ENCODE measurements at places on chromosomes 16 and 17.

- no peak for DNase-seq
Measured at GRCh38 chr16:64343061-64343819, 778.6 kb downstream of the CDH11 start.

DNA sequence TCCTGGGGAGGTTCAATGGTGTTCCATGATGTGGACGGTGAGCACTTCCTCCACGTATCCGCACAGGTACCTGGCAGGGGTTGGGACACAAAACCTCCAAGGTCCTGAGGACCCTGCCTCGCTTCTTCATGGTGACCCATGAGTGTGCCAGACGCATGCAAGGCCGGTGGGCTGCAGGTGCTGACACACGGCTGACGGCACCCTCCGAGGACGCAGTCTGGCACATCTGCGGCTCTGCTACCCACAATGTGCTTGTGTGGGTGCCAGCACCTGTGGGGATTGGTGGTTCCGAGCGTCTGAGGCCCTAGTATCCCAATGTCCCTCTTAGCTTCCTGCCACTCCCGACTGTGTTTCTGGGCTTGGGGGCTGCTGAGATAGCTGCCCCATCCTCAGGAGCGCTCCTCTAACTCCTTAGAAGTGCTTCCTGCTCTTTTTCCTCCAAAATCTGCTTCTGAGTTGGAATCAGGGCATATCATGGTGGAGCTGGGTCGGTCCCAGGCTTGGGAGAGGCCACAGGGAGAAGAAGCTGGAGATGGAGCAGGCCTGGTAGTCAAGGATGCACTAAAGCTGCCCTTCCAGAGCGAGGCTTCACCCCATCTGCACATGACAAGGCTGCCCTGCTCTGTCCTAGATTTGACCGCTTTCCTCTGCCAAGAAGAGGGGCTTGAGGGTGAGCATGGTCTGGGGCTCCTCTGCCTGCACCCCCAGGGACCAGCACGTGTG is 1.6 kb downstream of the CYGB start:
- no peak for DNase-seq

GRCh38 chr16:31129568-31130335 is 5.8 kb downstream of the PRSS8 start:
- no peak for DNase-seq

GRCh38 chr17:27549251-27549893 is 81.6 kb upstream of the LGALS9 start:
- DNase-seq = no peak

DNA sequence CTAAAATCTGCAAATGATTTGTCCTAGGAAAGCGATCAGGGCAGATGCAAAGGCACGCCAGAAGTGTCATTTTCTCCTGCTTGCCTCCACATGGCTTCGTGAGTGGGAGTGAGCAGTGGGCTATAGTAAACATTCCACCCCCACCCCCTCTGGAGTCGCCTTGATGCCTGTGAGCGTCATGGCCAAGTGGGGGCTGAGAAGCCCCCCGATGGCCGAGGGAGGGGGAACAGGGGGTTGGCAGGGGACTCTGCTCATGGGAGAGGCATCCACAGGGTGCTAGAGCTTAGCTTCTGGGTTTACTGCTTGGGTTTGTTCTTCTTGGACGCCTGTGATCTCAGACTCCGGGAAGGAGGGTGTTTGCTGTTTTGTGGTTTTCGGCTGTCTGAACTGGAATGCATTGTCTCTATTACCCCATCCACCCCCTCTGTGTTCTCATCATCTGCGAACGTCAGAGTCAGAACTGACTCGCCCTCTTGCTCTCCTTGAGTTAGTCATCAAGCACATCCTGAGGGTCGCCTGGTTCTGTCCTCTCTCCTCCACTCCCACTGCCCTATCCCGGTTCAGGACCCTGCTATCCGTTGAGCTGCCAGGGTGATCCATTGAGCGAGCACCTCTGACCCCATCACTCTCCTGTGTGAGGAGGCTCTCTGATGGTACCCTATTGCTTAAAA is 15.4 kb downstream of the TNS4 start:
- no peak for DNase-seq

DNA sequence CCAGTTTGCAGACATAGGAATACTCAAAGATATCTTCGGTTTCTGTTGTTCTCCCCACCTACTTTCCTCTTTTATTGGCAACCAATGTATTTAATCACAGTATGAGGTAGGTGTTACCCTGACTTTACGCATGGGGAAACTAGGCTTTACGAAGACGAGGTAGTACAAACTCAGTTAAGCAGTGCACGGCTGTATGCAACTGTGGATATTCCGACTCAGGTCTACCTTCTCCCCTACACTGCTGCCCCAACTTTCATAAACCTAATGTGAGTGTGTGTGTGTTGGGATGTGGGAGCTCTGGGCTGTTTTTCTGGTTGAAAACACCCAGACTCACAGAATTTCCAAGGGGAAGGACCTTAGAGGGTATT is 1.2 kb upstream of the GPT2 start:
- no peak for DNase-seq

DNA sequence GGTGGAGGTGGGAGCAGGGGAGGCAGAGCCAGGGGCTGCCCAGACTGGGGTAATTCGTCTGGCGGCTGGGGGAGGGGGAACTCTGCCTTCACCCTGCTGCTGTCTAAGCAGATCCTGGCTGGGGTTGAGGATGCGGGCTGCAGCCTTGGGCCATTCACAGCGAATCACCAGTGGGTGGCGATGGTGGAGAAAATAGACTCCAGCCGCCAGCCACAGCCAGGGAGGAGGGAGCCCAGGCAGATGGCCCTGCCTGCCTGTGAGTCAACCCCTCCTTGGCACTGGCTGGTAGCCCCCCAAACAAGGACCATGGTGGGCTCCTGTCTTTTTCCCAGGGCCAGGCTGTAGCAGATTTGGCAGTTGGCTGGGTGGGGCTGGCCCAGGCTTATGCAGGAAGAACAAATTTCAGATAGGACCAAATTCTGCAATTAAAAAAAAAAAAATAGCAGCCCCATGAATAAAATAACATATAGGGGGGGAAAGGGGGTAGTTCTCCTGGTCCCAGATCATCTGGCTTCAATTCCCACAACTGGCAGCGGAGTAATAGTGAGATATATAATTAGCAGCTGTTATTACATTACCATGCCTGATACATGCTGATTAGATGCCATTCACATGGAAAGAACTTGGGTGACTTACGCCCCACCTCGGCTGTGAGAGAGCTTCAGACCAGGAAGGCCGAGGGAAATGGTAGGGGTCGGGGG is 41.5 kb upstream of the CDH5 start:
- no peak for DNase-seq

- DNase-seq = no peak
Measured at GRCh38 chr16:85859818-85860125, 39.2 kb upstream of the IRF8 start.

GRCh38 chr17:75338335-75338734 is 49.1 kb upstream of the SLC25A19 start:
- no peak for DNase-seq

- no peak for DNase-seq
Measured at GRCh38 chr17:57443781-57444180, 187.5 kb downstream of the MSI2 start.

- no peak for DNase-seq
Measured at GRCh38 chr17:39131616-39132015, 19.8 kb downstream of the PLXDC1 start.

DNA sequence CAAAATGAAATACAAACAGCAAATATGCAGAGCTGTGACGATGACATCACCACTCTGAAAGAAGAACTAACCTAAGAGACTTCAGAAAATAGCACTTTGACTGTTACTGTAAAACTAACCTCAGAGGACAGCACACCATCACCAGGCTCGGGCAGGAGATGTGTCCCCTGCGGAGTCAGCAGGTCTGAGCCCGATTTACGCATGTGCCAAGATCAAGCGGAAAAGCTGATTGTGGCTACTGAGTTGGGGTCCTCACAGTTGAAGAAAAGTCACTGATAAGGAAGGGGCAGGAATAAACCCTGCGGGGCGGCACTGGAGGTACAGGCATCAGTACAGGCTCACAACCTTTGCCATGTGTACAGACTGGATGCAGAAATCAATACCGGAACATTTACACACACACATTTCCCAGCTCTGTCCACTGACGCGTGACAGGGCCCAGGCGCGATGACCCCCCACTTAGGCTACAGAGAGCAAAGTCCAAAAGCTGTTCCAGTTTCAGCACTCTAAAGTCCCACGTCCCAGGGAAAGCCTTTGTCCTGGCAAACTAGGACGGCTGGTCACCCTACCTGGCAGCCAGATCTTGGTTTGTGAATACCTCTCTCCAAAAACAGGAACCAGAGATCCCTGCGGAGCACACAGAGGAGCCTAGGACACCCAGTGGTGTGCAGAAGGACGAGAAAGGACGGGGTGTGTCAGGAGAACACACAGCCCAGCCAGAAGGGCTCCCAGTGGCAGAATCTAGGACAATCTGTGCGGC is 21.5 kb downstream of the TRAP1 start:
- no peak for DNase-seq

GRCh38 chr17:75759457-75759856 is 5.5 kb downstream of the GALK1 start:
- DNase-seq = no peak

GRCh38 chr17:5254903-5255521 is 20.4 kb upstream of the SCIMP start:
- DNase-seq = no peak

DNA sequence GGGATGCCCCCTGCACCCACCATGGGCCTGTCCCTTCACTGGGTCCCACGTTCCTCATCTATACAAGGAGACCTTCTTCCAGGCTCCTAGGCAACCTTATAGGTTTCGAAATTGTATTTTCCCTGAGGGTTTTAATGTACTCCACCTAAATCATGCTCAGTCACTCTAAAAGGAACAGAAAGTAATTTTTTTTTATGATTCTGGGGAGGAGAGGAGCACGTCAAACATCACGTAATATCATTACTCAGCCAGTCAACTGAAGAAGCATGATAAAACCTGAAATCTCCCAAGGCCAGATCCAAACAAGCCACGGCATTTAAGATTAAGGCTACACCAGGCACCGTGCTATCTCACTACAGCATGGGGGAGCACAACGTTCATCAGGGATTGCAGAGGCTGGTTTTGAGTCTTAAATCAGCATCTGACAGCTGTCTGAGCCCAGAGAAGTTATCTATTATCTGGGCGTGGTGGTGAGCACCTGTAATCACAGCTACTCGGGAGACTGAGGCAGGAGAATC is 3.9 kb upstream of the TMEM114 start:
- DNase-seq = no peak

GRCh38 chr16:26988186-26988585 is 78.5 kb upstream of the C16orf82 start:
- no peak for DNase-seq

- no peak for DNase-seq
Measured at GRCh38 chr16:26531290-26531730, 535.4 kb upstream of the C16orf82 start.

DNA sequence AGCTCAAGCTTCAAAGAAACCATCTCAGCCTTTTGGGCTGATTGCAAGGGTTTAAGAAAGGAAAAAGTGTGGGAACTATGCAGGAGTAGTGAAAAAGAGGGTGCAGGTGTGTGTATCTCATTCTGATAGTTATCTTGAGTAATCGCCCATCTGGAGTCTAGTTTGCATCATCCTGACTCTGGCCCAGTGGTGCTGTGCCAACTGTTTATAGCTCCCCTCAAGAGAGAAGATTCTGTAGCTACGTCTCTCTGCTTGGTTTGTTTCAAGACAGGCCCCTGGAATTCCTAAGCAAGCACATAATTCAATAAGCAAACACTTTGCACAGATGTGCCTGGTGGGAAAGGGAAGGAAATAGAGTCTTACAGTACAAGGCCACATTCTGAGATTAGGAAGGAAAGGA is 144.4 kb downstream of the HAPSTR1 start:
- no peak for DNase-seq

GRCh38 chr16:87411375-87412271 is 19.5 kb downstream of the MAP1LC3B start:
- no peak for DNase-seq

- DNase-seq = no peak
Measured at GRCh38 chr16:52545222-52545897, 1.6 kb downstream of the TOX3 start.

DNA sequence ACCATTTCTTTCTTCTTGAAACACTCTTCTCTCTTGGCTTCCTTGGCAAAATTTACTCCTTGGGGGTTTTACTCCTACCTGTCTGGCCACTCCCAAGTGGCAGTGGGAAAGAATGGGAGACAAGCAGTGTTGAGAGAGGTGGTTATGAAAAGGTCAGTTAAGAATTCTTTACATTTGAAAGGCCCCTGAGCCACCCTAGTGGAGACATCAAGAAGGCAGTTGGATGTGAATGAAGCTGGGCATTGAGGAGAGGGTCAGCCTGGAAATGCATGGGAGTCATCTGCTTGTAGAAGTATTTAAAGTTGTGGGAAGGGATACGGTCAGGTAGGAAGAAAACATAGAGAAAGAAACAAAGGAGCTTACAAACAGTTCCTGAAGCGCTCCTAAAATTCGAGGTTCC is 42.3 kb upstream of the CCNF start:
- no peak for DNase-seq

DNA sequence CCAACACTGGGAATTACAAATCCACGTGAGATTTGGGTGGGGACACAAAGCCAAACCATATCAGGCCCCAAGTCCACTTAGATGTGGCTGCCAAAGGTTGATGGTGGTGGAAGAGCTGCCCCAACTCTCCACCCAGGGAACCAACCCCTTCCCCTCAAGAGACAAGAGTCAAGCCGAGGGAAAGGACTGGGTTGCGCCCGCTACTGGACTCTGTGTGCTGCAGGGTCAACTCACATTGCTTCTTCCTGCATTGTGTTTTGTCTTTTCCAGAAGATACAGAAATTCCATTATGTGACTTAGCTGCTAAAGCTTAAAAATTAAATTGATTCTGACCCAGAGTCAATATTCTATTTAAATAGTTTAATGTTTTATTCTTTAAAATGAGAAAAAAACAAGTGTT is 58.5 kb downstream of the ADAMTS18 start:
- DNase-seq = no peak

GRCh38 chr16:69823831-69824563 is 61.9 kb downstream of the WWP2 start:
- no peak for DNase-seq

- no peak for DNase-seq
Measured at GRCh38 chr17:64400642-64401041, 10.0 kb upstream of the PECAM1 start.
